Astrocyte (in vitro differentiated cells and primary cell): ENCODE measurements at places on chromosomes 16 and 17.
A peak's percentile ranks its signal among the peaks of the same experiment; 100 is the strongest.

GRCh38 chr17:42027961-42028790 is 8.3 kb downstream of the NKIRAS2 start:
- no peak for DNase-seq

GRCh38 chr17:16926061-16926511 is 45.8 kb downstream of the TNFRSF13B start:
- no peak for DNase-seq

DNA sequence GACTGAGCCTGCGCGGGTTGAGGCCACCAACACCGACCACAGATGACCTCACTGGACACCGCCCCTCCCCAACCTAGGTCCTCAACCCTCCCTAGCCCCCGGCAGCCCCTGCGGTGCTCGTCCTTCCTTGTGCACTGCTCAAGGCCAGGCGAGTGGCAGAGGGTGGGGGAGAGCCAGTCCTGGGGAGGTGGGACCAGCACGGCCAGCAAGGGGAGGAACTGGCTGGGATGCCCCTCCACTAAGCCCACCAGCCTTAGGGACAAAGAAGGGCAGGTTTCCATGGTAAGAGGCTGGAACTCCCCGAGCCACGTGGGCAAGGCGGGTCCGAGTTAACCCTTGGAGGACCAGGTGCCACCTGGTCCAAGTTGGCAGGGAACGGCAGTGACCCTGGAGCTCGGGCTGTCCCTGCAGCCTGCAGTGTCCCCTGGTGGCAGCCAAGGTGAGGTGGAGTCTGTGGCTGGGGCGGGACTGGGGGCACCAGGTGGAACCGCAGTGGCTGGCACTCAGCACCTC is 9.2 kb downstream of the FSCN2 start:
- DNase-seq = no peak

DNA sequence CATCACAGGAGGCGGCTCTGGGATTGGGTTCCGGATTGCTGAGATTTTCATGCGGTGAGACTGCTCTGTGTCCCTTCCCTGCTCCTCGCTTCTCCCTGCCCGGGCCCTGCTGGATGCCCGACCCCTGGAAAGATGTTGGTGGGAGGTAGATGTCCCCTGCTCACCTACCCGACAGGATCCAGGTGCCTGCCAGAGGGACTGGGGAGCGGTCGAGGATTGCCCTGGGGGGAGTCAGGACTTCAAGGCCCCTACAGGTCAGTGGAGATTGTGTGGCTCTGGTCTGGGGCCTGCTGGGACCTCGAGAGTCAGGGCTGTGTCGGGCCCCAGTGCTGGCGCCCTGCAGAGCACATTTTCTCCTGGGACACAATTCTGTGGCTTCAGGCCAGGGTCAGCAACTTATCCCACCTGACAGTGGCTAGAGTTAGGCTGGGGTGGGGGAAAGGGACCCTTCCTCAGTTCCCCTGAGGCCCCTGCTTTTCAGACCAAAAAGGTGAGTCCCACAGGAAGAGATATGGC is 3.3 kb downstream of the DECR2 start:
- DNase-seq = no peak

DNA sequence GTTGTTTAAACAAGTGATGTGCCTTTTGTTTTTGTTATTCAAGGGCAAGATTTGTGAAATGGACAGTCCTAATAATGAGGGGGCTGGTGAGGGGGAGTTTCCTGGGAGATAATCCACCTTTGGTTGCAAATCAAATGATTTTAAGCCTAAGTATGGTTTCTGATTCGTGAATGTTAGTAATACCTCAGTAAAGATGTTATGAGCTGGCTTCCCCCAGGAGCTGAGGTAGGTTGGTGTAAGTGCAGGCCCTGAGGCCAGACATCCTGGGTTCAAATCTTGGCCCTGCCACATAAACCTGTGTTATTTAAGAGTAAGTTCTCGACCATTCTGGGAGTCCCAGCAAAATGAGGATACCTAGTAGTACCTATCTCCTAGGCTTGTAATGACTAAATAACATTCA is 1.5 kb downstream of the SNX29 start:
- DNase-seq = no peak

DNA sequence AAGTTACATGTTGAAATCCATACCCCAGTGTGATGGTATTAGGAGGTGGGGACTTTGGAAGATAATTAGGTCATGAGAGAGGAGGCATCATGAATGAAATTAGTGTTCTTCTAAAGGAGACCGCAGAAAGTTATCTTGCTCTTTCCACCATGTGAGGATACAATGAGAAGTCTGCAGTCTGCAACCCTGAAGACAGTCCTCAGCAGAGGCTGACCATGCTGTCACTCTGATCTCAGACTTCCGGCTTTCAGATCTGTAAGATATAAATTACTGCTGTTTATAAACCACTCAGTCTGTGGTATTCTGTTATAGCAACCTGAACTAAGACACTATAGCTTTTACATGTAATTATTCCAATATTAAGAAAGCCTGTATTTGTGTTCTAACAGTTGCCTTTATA is 116.7 kb upstream of the CES5A start:
- no peak for DNase-seq

DNA sequence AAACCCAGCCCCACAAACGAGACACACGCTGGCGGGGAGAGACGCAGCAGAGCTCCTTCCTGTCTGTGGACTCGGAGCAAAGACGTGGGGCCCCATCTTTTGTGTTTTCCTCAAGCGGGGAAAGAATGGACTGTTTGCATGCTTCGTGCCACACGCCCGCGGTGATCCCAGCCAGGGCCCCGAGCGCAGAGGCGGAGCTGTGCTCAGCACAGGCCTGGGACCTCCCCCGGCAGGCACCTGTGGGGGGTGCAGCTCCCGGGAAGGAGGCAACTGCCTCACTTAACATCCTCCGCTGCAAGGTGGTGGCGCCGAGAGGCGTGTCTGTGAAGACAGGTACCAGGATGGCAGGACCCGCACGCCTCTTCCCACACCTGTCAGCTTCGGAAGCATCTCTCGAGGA is 19.1 kb downstream of the TRARG1 start:
- no peak for DNase-seq

GRCh38 chr16:50238868-50239301 is 27.5 kb upstream of the ADCY7 start:
- DNase-seq = no peak

DNA sequence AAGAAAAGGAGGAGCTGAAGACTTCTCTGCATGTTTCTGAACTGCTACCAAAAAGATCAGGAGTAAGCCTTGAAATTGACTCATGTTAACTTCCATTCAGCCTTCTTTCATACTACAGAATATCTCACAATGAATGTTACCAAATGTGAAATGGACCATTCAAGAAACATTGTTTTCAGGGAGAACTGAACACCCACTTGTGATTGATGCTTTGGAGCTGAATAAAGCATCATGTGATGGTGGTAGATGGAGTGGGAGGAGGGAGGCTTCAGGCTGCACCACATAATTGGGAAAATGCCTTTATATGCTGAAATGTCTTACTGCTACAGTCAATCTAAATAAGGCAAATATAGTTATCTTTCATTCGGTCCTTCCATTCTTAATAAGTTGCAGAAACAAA is 127.8 kb downstream of the CDH8 start:
- no peak for DNase-seq

- DNase-seq = no peak
Measured at GRCh38 chr16:26643519-26643918, 423.2 kb upstream of the C16orf82 start.

DNA sequence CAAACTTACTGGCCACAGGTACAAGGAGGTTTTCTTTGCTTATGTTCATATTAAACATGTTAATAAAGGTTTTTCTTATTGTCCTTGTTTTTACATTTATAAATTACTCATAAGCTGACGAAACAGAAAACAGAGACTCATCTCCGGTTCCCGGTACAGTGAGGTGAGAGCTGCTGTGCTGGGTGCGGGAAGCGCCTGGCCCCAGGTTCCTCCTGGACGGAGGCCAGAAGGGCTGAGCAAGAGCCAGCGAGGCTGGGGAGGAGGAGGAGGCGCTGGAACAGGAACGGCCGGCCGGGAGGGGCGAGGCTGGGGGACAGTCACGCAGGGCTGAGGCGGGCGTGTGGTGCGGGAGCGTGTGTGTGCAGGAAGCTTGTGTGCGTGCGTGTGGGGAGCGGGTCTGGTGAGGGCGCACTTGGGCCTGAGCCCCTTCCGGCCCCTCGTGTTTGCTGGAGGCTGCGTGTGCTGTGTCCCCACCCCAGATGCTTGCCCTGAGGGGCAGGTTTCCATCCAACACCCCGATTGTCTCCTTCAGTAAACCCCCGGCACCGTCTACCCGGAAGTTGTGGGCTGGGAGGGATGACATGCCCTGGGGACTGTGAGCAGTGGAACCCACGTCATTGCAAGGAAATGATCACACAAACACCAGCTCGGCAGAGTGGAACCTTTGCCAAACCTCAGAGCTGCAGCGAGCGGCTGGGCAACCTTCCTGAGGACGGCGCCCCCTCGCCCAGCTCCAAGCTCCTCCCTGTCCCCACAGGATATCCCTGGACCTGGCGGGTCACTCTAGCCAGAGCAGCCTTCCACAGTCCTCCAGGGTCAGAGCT is 19.5 kb downstream of the CD7 start:
- DNase-seq = peak; percentile 90

GRCh38 chr17:63503341-63503705 is 19.8 kb upstream of the KCNH6 start:
- no peak for DNase-seq

DNA sequence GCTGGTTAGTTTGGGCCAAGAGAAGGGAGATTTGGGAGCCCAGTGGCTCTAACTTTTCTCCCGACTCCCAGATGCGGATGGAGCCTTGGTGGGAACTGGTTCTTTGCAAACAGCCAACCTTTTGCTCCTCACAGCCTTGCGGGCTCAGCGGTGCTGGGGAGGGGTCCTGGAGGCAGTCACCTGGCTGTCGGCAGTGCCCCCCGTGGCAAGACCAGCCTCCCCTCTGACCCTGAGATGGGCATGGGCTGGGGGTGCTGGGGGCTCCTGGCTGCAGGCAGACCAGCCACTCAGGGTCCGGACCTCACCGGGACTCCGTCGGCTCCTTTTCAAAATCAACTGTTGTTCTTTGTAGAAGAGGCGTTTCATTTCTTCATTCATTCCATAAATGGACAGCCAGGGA is 21.7 kb upstream of the GSE1 start:
- no peak for DNase-seq

GRCh38 chr17:82568997-82569393 is 49.5 kb downstream of the FOXK2 start:
- no peak for DNase-seq

GRCh38 chr16:75108792-75109731 is 7.5 kb downstream of the LDHD start:
- DNase-seq = peak; percentile 90

DNA sequence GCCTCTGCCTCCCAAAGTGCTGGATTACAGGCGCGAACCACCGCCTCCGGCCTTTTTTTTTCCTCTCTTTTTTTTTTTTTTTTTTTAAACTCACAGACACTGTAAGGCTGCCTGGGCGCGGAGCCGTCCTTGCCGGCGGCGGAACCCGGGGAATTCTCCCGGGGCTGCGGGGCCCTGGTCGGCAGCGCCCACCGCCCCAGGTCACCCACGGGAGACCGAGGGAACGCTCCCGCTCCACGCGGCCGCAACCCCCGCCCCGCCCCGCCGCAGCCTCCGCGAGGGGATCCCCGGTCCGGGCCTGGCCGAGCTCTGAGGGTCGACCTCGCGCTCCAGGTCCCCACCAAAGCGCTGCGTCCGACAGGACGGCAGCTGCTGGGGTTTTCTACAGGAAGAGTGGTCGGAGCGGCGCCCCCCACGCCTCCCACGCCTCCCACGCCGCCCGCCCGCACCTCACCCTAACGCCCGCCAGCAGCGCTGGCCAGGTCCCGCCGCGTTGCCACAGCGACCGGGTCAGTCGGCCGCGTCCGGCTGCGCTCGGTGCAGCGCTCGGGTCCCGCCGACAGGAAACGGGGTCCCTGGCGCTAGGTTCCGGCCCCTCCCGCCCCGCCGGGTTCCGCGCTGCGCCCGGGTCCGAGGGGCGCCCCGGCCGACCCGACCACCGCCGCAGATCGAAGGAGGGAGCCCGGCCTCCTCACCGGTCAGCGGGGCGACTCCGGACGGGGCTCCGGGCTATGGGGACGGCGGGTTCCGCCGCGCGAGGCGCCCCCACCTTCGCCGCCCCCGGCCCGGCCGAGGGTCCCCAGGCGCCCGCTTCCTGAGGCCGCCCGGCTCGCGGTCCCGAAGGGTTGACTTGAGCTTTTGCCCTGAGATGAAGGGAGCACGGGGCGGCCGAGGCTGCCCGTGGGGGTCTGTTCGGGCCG is at the start of gene CCDC57:
TSS of gene CCDC57 (minus strand) at position 512 of the 920 bp plus-strand sequence. CDS start 10,898 bp downstream, outside the sequence.
- no peak for DNase-seq

DNA sequence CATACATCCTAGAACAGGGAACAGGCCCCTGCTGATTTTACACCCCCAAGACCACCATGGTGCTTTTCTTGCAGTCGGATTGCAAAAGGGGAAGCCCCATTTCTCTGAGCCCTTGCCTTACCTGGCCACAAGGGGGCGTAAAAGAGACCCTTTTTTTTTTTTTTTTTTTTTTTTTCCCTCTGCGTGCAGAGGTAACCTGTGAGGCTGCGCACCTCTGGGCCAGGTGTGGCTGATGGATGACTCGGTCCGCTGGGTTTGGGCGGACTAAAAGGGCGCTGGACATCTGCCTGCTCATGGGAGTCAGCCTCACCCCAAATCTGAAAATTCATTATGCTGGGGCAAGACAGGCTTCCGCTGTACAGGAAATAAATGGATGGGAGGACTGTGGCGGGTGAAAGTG is 281.0 kb downstream of the CBLN1 start:
- no peak for DNase-seq

DNA sequence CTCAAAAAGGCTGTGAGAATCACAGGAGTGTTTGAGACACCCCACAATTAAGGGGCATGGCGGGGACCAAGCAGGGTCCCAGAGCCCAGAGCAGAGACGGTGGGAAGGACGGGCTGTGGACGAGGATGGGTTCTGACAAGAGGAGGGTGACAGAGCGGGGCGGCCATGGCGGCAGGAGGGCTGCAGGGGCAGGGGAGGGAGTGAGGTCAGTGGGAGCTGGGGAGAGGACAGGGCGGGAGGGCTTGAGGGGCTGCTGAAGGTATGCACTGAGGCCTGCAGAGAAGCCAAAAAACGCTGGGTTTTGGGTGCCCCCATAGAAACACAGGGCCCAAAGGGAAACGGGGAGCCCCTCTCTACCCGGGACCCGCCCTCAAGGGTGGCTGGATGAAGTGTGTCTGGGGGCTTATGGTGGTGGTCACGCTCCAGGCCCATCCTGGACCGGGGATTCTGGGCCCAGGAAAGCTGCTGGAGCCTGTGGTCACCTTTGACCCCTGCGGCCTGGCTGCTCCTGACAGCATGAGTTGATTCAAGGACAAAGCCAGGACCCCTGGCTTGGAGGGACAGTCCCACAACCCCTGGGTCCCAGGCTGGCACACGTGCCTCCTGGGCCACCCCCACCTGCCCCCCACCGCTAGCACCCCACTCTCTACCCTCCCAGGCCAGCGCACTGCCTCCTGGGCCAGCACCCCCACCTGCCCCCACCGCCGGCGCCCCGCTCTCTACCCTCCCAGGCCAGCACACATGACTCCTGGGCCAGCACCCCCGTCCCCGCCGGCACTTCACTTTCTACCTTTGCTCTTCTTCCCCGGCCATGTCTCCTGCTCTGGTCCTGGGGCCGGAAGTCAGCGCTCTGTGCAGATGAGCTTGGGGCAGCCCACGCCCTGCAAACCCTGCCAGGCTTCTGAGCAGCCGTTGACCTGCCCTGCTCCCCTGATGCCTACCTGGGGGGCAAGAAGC is 31.0 kb upstream of the ACSF3 start:
- DNase-seq = no peak
